CD4-positive, alpha-beta T cell treated with Interferon gamma for 1 hour (primary cell): ENCODE measurements at places on chromosomes 4 and X.
A peak's percentile ranks its signal among the peaks of the same experiment; 100 is the strongest.

GRCh38 chr4:46946919-46947536 lies 38.0 kb upstream of the COX7B2 start:
- DNase-seq, result no peak

DNA sequence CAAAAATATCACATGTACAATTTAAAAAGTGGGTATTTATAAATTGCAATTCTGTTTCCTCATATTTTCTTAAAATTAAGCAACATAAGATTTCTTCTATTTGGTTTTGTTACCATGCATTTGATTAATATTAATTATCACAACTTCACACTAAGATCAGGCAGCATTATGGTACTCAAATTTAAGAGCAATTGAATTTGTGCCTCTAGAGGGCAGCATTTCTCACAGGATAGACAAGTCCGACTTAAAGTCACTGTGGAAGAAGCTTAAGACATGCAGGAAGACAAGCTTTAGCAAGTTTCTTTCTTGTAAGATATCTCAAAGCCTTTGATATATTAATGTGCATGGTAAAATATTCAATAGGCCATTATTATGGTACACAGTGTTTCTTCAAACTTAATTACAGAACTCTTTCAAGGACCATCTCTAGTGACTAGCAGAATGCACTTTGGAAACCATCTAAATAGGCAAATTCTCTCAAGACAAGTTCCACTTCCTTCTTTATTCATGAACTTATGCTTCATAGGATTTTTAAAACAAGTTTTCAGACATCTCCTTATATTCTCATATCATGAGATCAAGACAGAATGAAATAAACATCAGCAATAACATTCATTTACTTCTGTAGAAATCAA lies 35.0 kb downstream of the FBXW7 start:
- peak; percentile 24 for DNase-seq

GRCh38 chr4:41189666-41190065 lies 24.7 kb downstream of the APBB2 start:
- no peak for DNase-seq

DNA sequence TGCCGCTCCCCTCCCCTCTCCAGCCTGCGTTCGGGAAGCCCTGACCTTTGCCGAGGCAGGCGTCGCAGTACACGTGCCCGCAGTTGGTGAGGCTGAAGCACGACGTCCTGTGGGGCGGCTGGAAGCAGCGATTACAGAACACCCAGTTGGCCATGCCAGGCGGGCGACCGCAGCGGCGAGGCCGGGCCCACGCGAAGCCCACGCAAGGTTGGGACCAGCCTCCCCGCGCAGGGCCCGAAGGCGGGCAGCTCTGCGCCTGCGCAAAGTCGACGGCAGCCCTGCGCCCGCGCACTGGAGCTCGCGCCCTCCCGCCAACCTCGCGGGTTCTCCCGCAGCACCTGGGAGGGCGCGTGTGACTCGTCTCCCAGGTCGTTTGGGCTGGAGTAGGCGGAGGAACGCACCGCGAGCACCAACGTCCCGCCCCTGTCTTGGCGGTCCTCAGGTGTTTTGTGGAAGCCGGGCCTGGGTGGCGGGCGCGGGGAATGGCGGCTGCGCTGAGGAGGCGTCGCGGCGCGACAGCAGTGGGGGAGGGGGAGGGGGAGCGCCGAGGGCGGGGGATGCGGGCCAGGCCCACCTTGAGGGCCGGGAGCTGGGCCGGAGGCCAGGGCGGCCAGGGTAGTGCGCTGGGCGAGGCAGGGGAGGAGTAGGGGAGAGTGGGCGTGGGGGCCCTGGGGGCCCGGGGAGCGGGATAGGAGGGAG lies at the start of gene RNF212:
Gene RNF212 (minus strand): TSS at position 254 of the 699 bp plus-strand sequence. CDS start 100 bp downstream, at position 154.
- DNase-seq, result peak; percentile 36
